ENCODE measurements at places on chromosomes 11 and 22.
A peak's percentile ranks its signal among the peaks of the same experiment; 100 is the strongest.

DNA sequence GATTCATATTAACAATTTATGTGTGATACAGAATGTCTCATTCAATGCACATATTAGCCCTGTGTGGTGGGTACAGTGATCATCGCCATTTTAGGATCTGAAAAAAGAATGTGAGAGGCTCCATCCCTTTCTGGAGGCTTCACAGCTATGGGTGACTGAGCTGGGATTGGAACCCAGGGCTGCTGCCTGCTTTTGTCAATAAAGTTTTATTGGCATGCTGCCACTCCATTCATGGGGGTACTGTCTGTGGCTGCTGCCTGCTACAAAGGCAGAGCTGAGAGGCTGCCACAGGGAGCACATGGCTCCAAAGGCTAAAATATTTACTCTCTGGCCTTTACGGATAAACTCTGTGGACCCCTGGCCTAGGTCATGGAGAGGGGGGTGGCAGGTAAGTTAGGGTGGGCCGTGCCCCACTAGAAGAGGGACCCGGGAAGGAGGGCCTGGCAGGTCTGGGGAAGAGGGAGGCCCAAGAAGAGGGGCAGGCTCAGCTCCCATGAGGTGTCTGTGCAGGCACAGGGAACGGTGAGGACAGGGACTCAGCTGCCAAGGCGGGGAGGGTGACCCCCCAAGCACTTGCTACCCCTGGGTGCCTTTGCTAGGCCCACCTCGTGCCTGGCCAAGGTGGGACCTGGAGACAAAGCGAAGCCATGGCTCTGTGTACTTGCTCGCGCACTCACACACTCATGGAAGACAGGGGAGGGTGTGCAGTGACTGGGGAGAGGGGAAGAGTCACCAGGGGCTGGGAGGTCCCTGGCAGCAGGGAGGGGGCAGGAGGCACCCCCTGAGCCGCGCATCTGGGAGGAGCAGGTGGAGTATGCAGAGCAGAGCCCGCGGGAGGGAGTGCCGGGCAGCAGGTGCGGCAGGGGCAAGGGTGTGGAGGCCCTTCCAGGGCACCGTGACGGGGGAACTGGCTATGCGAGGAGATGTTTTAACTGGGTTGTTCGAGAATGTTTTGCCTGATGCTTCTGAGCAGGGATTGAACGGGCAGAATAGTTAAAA is 335.3 kb downstream of the CTTN start:
- no peak for DNase-seq

DNA sequence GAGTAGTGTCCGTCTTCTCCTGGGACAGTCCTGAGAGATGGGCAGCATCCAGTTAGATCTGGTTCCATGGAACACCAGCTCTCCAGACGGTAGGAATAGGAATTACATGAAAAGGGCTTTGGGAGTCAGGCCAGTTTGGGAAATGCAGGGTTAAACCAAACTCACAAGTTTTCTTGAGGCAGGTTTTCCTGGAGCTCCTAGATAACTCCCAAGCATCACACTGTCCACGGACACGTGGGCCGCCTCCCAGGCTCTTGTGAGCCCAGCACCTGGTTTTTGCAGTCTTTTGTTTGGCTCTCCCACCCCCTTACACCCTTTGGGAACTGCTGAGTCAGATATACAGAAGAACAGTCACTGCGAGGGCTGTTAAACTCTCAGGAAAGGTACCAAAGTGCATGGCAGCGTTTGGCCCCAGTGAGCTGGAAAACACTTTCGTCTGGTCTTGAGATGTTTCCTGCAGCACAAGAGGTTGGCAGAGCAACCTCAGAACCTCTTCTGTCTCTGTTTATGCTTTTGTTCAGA is 90.0 kb downstream of the BCR start:
- no peak for DNase-seq

- no peak for DNase-seq
Measured at GRCh38 chr22:37823134-37823985, at the start of gene GALR3. GALR3 (plus strand) TSS chr22:37823382; CDS start chr22:37823407, 25 bp downstream.

DNA sequence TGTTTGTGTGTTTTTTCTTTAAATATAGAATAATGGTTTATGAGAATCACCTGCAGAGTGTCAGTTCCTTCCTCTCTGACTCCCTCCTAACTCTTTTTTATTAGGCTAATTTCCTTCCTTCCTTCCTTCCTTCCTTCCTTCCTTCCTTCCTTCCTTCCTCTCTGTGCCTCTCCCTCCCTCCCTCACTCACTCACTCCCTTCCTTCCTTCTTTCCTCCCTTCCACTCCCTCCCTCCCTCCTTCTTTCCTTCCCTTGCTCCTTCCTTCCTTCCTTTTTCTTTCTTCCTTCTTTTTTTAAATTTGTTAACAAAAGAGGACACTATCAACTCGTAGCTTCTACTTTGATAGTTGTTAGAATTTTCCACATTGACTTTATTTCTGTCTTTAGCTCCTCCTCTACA is 152.3 kb upstream of the SEZ6L start:
- DNase-seq = no peak

- DNase-seq = no peak
Measured at GRCh38 chr11:119373921-119374631, 7.4 kb downstream of the USP2 start.

DNA sequence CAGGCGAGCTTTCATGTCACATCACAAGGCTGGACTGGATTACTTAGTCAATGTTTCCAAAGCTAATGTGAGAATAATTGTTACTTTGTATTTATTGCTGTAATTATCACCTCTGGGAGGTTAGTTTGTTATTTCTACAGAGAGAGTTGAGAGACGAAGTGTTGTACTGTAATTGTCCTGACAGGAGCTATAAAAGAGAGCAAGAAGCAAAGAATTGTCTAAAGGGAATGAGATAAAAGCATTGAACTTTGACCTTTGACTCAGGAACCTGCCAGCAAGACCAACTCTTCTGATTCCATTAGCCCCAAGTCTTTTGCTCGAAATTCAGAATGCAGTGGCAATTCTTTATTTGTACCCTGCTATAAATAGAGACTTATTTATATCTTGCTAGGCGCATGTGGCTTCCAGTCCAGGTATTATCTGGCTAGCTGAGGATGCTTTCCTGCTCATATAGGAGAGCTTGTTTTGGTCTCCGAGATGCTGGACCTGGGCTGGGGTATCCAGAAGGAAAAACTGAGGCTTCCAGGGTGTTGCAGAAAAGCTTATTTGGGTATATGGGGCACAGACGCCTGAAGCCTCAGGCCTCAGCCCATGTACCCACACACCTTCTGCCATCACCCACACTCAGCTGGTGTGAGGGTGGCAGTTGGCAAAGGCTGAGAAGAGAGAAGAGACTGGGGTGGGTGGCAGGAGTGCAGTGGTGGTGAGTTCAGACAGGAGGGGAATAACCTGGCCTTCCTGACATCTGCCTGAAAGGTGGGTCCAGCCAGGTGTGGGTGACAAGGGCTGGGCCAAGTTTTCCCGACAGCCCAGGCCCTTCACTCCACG is 40.7 kb downstream of the SYT13 start:
- DNase-seq = no peak

GRCh38 chr11:7833527-7833926 is 36.8 kb upstream of the OR5P2 start:
- no peak for DNase-seq

- DNase-seq = no peak
Measured at GRCh38 chr11:75347781-75348566, 3.5 kb downstream of the ARRB1 start.

- no peak for DNase-seq
Measured at GRCh38 chr11:93704237-93704636, 37.1 kb downstream of the TAF1D start.

GRCh38 chr11:44003736-44004451 is 43.9 kb upstream of the ACCSL start:
- DNase-seq = no peak

- no peak for DNase-seq
Measured at GRCh38 chr11:75272821-75273301, 32.3 kb downstream of the TPBGL start.

GRCh38 chr11:33160136-33160535 is 1.1 kb downstream of the CSTF3 start:
- no peak for DNase-seq

DNA sequence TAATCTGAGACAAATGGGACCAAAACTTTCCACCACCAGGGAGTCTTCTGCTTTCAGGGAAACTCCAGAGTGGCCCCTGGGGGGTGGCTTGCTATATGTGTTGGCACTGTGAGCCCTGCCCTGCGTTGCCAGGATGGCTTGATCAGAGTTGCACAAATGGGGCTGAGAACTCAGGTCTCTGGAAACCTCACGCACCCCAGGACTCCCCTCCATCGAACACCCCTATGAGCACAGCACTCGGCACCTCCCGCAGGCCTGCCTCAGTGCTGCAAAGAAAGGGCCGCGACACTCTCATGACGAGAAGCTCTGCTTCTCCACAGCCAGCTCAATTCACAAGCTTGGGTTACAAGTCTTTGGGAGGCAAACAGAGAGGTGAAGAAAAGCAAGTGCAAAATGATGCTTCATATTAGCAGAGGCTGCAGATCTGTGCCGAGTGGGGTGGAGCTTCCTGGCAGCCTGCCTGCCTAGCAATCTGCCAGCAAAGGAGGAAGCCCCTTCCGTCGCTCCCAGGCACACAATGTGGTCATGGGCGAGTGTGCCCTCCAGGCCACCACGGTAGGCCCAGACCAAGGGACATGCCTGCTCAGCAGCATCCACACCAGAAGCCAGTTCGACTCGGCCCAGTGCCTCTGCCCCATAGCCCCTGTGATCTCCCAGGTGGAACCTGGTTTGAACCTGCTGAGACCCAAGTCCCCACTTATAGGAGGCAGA is 55.7 kb downstream of the MYH9 start:
- peak; percentile 29 for DNase-seq

- no peak for DNase-seq
Measured at GRCh38 chr11:2416765-2417164, 16.2 kb downstream of the TSSC4 start.

DNA sequence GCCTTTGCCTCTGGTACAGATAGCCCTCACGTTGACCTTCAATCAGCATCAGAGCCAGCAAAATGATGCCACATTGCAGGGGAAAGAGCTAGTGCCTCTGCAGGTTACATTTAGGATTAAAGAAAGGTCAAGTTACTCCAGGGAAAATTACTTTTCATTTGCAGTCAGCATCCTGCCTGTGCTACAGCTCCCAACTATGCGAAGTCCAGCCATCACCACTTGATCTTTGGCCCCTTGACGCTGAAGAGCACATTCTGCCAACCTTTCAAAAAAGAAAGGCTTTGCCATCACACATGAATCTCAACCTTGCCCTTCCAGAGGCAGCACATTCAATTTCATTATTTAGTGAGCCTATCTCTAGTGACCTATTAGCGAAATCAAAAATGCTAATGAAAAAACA is 11.3 kb downstream of the FJX1 start:
- no peak for DNase-seq

DNA sequence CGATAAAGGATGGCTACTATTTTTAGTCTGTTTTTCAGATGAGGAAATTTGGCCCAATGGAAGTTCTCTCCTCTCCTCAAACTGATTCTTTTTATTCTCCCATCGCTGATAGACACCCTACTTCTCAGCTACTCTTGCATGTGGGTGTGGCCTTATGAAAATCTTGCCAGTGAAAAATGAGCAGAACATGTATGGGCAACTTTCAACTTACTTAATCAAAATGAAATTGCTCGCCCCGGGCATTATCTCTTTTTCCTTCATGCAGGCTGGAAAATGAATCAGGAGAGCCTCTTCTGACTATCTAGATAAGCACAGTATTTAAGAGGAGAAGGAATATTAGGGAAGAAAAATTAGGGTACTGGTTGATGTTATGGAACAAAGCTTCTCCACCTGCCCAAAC is 2354.7 kb upstream of the RAG2 start:
- DNase-seq = no peak

Measured in activated CD4-positive, CD25-positive, alpha-beta regulatory T cell (primary cell).